Left colon (tissue), 2 donors: ENCODE measurements at places on chromosomes 3 and 15. TPM values are rescaled to one million over a fixed set of nuclear protein-coding genes. Genes with fewer than 3 reads are reported as not detected.

DNA sequence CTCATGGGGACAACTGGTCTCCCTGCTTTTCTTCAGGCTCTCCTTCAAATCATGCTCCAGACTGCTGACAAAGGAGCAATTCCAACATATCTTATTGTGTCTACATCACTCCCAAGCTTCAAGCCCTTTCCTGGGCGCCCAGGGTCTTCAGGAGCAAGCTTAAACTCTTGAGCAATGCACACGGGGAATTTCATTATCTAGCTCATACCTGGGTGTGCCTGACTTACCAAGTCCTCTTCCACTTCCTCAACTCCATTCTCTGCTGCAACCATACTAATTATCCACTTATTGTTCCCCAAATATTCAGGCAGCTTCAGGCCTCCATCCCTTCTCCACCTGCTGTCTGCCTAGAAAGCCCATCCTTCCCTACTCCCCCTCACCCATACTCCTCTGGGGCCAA is 50.6 kb downstream of the B3GNT5 start:
- no peak for DNase-seq

PLA2G4E gene
- total RNA-seq: not detected

ROPN1 gene
- total RNA-seq: 2.0 TPM

SLC35G2 gene
- 0.84 TPM for total RNA-seq

- no peak for DNase-seq
Observed at GRCh38 chr3:74067296-74067695, 442.6 kb upstream of the PDZRN3 start.

- DNase-seq: no peak
Observed at GRCh38 chr3:38616658-38617057, 32.8 kb downstream of the SCN5A start.

CFAP100 gene
- not detected for total RNA-seq

- DNase-seq: no peak
Observed at GRCh38 chr3:110293660-110294059, 778.0 kb upstream of the NECTIN3 start.

GNAT1 gene
- total RNA-seq: not detected

C2CD4B gene
- total RNA-seq: 2.8 TPM

DNA sequence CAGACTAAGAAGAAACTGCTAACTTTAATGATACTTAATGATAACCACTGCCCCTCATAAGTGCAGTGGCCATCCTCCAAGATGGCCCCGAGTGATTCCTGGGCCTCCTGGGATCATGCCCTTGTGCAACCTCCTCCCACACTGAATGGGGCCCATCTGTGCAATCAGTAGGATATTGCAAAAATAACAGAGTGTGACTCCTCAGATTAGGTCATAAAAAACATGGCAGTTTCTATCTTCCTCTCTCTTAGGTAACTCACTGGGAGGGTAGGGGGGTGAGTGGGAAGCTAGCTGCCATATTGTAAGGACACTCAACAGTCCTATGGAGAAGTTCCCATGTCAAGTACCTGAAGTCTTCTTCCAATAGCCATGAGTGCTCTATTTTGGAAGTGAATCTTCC is 173.0 kb downstream of the SHQ1 start:
- no peak for DNase-seq

DNA sequence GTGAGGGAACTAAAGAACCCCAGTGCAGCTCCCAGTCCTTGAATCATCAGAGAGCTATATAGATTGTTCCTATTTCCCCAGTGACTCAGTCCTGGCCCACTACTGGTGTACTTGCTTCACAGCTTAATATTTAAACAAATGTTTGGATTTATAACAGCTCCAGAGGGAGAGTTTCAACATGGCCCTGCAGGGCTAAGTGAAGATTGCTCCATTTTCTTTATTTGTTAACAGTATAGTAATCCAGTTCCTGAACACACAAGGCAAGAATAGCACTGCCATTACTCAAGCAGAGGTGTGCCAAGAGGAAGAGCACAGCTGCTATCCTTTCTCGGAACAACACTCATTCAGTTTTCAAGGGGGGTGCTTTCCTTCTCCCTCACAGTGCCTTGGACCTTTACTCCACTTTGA is 6.5 kb downstream of the SQOR start:
- DNase-seq: peak; percentile 44

DNA sequence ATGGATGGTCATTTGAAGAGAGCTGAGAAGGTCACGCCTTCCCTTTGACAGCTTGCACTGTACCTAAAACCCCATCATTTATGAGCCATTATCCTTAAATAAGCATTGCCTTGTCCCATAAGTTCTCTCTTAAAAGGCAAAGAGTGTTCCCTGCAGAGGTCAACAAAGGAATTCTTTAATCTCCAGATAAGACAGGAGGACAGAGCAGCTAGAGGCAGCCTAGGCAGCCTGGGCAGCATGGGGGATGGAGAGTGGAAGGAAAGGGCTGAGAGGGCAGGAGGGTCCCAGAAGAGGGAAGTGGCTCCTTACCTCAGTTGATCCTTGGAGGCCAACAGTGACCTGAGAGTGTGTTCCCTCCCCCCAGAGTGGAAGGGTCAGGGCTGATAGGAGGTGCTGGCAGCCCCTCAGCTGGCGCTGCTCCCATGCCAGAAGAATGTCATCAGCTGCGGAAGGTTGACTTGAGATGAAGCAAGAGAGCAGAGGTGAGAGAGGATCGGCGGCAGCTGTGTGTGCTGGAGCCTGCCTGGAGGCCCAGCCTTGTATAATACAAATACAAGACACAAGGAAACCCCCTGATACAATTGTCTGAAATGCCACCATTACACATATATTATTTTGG is 12.8 kb downstream of the KBTBD13 start:
- no peak for DNase-seq

DNA sequence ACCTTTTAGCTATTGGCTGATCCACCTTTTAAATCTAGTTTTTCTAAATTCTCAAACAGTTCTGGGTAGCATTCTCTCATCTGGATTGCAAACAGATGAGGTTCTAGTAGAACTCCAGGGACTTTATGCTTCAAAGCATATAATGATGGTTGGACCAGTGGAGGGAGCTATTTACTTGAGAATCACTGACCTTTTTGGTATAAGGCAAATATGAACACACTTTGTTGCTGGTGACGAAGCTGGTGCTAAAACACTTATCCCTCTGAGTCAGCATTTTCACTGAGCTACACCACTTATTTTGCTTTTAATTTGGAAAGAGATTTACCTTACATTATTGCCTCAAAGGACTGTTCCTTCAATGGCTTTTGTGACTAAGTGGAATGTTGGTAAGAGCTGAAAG is 58.6 kb upstream of the SLITRK3 start:
- DNase-seq: no peak

GRCh38 chr3:106792716-106793115 is 584.5 kb upstream of the CCDC54 start:
- no peak for DNase-seq

SLC22A13 gene
- 0.27 TPM for total RNA-seq

DNA sequence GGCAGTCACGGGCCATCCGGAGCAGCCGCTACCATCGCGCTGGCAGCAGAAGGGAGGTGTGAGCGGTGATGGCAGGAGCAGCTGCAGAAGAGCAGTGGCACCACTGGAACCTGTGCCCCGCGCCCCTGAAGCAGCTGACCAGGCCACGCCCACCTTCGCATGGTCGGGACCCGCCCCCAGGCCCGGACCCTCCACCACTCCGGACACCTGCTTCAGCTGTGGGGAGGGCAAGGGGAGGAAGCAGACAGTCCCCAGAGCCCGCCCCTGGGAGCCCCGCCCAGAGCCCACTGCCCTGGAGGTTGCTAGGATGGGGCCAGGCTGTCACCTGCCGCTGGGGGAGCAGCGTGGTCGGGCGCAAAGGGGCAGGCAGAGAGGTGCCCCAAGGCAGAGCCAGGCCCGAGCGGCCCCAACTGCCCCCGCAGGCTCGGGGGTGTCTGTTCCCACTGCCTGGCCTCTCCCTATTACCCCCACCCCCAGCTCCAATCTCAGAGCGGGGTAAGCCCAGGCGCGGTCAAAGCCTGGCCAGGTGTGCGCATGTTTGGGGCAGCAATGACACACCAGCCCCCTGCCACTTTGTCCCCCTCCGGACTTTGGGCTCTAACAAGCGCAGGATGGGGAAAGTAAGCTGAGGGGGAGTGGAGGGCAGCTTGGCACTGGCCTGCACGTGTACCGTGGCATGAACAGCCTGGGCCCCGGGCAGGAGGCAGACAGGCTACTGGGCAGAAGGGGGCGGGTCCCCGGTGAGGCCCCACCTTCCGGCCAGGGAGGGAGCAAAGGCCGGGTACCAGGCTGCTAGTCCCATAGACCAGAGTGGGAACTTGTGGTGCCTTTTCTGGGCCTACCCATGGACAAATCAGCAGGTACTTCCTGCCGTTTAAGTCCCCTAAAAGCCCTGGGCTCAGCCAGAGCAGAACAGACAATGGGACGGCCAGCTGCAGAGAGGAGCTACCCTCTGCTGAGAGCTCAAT is 8.7 kb downstream of the SPCS1 start:
- DNase-seq: peak; percentile 61

TMEM212 gene
- not detected for total RNA-seq

- DNase-seq: no peak
Observed at GRCh38 chr3:42172047-42172654, 81.0 kb downstream of the TRAK1 start.

ITIH3 gene
- 0.46 TPM for total RNA-seq

- DNase-seq: peak; percentile 39
Observed at GRCh38 chr3:107753494-107753893, 230.7 kb downstream of the BBX start.

GOLGA6L7 gene
- total RNA-seq: not detected

- no peak for DNase-seq
Observed at GRCh38 chr15:31197497-31198414, 96.2 kb upstream of the TRPM1 start.
